ENCODE measurements at places on chromosomes 11 and 22.
A peak's percentile ranks its signal among the peaks of the same experiment; 100 is the strongest.

GRCh38 chr11:96424693-96425092 lies 34.9 kb downstream of the JRKL start:
- DNase-seq = no peak

GRCh38 chr11:27427183-27427980 lies 45.2 kb downstream of the LGR4 start:
- no peak for DNase-seq

GRCh38 chr22:38798496-38798895 lies 4.6 kb upstream of the DNAL4 start:
- no peak for DNase-seq

- no peak for DNase-seq
These were observed 31.3 kb downstream of the DAGLA start for GRCh38 chr11:61711498-61711897.

DNA sequence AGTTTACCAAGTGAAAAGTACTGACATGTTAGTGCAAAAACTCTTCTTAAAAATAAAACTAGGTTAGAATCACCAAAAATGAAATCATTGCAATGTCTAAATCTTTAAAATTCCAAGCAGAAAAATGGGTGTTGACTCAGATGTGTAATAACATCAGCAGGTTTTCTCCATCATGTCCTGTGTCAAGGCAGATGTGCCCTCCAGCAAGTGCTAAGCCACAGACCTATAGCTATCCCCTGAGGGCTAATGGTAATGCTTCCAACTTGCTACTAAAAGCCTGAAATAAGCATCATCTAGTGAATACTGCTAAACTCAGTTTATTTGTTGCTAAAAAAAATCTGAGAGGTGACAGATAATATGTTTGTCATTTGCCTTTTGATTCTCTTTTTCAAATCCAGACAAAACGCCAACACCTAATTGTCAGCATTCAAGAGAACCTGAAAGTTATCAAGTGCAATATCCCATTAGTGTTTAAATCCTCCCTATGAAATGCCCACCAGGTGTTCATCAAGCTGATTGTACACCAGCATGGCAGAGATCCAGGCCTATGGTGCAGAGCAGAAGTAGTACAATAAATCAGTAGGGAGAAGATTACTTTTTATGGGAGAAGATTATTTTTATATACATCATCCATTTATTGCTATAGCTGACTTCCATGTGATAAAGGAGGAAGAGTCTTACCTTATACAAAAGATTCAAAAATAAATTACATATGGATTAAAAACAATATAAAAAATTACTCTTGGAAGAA lies 55.1 kb upstream of the SYT9 start:
- no peak for DNase-seq

GRCh38 chr11:2139621-2140337 lies 590 bp upstream of the IGF2 start:
- DNase-seq = no peak

DNA sequence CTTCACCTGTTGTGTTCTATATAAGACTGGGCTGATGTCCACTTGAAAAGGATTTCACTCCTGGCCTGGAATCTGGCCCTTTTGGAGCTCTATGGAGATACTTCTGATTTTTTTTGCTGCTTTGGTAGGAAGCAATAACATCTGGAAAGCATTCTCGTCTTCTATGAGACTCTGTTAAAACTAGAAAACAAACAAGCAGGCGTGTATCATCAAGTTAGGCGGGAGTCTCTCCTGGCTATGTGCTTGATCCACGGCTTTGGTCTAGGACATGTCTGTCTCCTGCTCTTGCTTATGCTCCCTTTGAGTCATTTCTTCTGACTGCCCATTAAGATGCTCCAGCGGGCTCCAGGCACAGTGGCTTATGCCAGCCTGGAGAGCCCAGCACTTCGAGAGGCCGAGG lies 121.4 kb upstream of the TTC12 start:
- no peak for DNase-seq

DNA sequence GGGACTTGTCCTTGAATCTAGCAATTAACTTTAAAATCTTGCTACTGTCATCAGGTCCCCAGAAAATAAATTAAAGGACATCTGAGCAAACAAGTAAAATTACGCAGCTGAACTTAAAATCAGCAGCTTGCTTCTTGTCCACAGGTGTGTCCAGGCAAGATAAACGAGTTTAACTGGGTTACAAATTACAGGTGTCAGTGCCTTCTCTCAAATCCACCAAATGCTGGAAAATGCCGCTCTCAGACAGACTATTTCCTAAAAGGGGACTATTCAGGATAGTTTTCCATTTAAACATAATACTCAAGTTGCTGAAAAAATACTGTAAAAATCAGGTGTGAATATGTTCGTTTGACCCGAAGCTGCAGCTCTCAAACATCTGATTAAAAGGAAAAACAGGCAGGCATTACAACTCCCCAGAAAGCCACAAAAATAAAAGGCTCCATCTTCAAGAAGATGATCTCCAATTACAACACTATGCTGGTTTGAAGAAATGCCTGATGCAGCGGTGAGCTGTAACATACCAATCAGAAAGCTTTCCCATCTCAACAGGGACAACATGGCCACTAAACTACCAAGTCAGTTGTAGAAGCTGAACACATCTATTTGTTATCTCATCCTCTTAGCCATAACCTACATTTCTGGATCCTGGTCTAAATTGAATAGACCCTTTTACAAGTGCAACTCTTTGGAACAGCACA lies 82.1 kb downstream of the CADM1 start:
- no peak for DNase-seq

DNA sequence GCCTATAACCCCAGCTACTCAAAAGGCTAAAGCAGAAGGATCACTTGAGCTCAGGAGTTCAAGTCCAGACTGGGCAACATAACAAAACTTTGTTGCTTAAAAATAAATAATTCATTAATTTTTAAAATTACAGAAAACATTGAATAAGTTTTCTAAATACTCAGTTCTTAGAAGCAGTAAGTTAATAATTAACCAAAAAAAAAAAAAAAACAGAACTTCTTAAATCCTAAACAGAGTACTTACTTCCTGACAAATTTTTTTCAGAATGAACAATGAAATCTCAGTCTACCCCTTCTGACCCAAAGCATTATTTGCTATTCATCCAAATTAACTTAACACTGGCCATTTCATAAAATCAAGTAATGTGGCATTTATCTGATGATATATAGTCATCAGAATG lies 65.4 kb upstream of the ARHGAP32 start:
- no peak for DNase-seq

GRCh38 chr11:119210050-119210449 lies 3.9 kb downstream of the CBL start:
- DNase-seq = no peak

DNA sequence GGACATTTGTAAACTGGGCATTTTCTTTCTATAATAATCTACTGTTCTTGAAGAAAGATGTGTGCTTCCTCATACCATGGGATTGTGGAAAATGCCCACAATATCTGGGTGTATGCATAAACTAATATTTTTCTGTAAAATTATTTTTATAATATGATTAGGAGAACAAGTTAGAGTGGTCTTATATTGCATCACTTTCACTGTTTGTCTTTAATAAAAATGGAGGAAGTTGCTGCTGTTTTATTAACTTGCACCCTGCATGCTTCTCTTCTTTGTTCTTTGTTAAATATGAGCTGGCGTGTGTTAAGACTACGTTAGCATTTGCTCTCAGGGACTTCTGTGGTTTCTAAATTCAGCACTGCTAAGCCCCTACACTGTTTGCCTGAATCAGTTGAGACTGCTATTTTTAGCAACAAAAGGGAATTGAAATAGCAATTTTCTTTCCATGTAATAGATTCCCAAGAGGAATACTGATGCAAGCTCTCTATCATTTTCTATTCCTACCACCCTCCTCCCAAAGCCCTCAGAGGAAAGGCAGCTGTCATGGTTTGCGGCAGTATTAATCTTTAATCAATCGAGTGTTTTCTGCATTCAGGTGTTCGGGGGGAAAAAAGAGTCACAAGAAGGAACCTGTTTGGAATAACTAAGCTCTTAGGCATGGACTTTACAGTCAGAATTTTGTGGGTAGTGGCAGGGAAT lies 56.1 kb downstream of the HSD17B12 start:
- no peak for DNase-seq

- no peak for DNase-seq
These were observed 141.6 kb downstream of the SNX19 start for GRCh38 chr11:130774703-130775102.

DNA sequence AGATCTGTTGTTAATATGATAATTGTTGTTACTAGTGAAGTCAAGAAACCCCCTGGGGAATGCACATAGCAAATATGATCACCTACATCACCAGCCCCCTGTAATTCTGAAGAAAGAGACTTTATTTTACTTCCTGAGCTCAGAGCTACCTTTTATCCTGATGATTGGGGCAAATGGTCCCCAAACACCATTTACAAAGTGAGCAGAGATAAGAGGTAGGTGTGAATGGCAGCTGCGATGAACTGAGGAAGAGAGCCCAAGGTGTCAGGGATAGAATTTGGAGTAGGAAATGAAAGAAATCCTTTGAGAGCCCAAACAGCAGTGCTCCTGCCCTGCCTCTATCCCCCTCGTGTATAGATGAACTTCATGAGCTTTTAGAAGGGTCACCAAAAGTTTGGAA lies 69.1 kb downstream of the TENM4 start:
- no peak for DNase-seq

GRCh38 chr11:62645671-62645945 lies 805 bp downstream of the GANAB start:
- DNase-seq = no peak

- DNase-seq = no peak
These were observed 6.4 kb downstream of the DGKZ start for GRCh38 chr11:46353698-46354097.

DNA sequence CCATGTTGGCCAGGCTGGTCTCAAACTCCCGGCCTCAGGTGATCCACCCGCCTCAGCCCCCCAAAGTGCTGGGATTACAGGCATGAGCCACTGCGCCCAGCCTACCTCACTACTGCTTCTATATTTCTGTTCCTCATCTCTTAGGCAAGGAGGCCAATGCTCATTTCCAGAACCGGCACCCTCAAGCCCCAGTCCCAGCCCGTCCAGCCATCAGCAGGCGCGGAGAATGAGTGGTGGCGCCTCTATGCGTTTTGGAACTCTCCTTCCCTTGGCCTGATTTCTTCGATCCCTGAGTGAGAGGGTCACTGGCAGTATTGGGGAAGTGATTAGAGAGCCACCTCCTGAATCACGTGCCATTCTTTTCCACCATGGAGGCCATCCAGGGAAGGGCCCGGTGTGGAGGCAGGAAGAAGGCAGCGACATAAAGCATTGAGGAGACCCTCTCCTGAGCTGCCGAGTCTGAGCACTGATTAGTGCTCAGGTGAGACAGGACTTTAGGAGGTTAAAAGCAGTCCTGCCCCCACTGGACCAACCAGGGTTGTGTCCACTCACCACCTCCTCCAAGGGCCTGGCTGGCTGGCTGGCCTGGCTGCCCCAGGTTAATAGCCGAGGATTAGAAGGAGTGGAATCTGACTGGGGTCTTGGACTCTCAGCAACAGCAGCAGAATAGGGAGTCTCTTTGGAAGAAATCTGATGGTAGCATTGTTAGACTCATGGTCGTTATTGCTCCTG lies 8.7 kb downstream of the GRIK4 start:
- no peak for DNase-seq

DNA sequence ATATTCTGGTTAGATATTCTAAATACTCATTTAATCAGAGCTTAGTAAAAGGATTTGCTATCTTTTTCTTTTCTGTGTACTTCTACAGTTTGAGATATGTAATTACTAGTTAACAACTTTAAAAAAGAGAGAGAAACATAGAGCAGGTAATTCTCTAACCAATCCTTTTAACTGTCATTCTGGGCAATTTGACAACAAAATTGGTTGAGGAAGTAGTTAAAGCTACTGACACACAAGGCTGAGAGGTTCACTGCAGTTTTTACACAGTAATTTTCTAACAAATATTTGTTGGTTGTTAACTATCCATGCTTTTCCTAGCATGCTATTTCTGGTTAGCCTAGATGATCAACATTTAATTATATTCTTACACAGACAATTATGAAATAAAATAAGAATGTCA lies 3.6 kb downstream of the SOX6 start:
- DNase-seq = no peak

- no peak for DNase-seq
These were observed 168.9 kb downstream of the MIAT start for GRCh38 chr22:26825960-26826935.

- DNase-seq = peak; percentile 89
These were observed at the start of gene NEAT1 for GRCh38 chr11:65422633-65423515. NEAT1 (plus strand) TSS chr11:65422798.

DNA sequence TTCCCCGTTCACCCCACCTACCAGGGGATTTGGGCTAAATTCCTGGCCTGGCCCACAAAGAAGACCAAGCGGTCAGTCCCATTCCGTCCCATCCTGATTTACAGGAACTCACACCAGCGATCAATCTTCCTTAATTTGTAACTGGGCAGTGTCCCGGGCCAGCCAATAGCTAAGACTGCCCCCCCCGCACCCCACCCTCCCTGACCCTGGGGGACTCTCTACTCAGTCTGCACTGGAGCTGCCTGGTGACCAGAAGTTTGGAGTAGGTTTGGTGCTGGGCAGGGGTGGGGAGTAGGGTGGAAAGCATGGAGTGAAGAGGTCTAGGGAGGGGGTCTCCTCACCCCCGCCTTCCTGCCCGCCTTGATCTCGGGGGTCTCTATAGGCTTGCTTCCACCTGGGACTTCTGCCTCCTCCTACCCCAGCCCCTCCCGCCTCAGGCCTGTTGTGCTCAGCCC lies at the start of gene SERPING1:
SERPING1 (plus strand) TSS at position 225 of the 455 bp plus-strand sequence. CDS start 586 bp downstream, outside the sequence.
- DNase-seq = no peak

DNA sequence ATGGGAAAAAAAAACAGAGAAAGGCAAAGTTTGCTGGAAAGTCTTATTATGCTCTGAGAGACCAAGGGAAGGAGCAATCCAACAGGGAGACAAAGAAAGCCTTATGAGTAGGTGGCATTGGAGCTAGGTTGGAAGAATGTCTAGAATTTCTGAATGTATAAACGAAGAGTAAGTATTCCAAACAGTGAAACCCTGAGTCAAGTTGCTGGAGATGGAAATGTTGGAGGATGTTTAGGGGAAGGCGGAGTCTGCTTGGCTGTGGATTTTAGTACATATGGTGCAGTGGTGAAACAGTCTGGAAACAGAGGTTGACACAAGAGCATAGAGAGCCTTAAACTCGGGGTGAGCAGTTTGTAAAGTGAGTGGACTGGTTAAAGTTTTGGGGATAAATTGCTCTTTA lies 314.8 kb upstream of the CADM1 start:
- DNase-seq = no peak

- DNase-seq = no peak
These were observed 406.8 kb downstream of the ETS1 start for GRCh38 chr11:128180441-128181087.

- DNase-seq = no peak
These were observed 50.2 kb downstream of the RPL27A start for GRCh38 chr11:8732748-8733241.
